ENCODE measurements at places on chromosomes 2 and 18. TPM values are rescaled to one million over a fixed set of nuclear protein-coding genes. Genes with fewer than 3 reads are reported as not detected.
A peak's percentile ranks its signal among the peaks of the same experiment; 100 is the strongest.

SLC9A2 gene
- not detected for total RNA-seq

DNA sequence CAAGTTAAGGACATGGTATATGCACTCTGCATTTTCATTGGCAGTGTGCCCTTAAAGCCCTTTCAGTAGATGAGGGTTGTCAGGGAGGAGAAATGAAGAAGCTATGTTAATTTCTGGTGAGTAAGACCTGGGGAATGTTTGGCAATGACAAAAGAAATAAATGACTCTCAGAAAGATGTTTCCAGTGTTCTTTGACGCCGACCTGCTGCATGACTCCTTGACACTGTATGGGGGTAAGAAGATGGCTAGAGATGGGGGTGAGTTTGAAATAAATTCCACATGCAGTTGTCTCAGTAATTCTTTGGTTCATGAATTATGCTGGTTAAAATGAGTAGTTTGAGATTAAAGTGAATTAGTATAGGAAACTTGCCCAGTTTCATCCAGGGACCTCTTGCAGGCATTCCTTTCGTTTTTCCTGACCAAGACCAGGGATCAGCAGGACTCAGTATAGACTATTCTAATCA, 5.9 kb downstream of the CCDC121 start:
- peak overlapping the region; percentile 65 for H3K27ac ChIP-seq
- DNase-seq = no peak
- no peaks in the 10 kb centered on the region for H3K27me3 ChIP-seq
- H3K4me3 ChIP-seq = no peak overlapping the region

- no peaks in the 10 kb centered on the region for H3K4me1 ChIP-seq
- no peak overlapping the region for H3K27ac ChIP-seq
- no peak for DNase-seq
- H3K4me3 ChIP-seq = no peak overlapping the region
- H3K36me3 ChIP-seq = no peaks in the 10 kb centered on the region
Measured at GRCh38 chr2:238938401-238939055, 90.6 kb downstream of the TWIST2 start.

GRCh38 chr18:80159713-80160636, 50.9 kb downstream of the ADNP2 start:
- no peak for DNase-seq
- peaks cover 21% of the 10 kb centered on the region for H3K27me3 ChIP-seq

DNA sequence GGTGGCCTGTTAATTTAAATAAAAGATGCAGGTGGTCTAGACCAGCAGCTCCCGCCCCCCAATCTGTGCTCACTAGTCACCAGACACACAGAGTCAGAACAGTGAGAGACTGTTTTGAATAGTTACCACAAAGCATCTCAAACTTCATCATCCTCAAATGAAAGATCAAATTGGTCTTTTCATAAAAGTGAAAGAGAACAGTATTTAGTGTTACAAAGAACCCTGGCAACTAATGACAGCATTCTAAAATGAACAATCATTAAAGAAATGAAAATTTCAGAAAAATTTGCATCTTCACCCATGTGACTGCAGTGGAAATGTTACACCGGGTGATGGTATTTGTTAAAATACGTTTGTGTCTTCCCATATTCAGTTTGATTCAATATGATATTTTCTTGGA, 65.5 kb upstream of the PMAIP1 start:
- H3K4me1 ChIP-seq = no peaks in the 10 kb centered on the region
- no peak for DNase-seq
- peaks cover 31% of the 10 kb centered on the region for H3K27me3 ChIP-seq
- H3K4me3 ChIP-seq = no peak overlapping the region
- H3K27ac ChIP-seq = no peak overlapping the region
- H3K36me3 ChIP-seq = no peaks in the 10 kb centered on the region
